IMR-90 (cell line): ENCODE measurements at places on chromosomes 11 and 22. TPM values are rescaled to one million over a fixed set of nuclear protein-coding genes. Genes with fewer than 3 reads are reported as not detected.
A peak's percentile ranks its signal among the peaks of the same experiment; 100 is the strongest.

The NCF4 gene
- polyA plus RNA-seq = not detected in 2 replicates

- DNase-seq = no peak
Observed at GRCh38 chr11:72525466-72525865, 91.1 kb upstream of the CLPB start.

The SHANK2 gene
- polyA plus RNA-seq = 2.2 and 2.8 TPM in 2 replicates

- DNase-seq = no peak
Observed at GRCh38 chr11:71490044-71490730, 36.9 kb upstream of the KRTAP5-7 start.

- no peak for DNase-seq
Observed at GRCh38 chr22:48244388-48245195, 1482.1 kb downstream of the TBC1D22A start.

- DNase-seq = no peak
Observed at GRCh38 chr22:25123677-25124076, 76.0 kb upstream of the CRYBB3 start.

- DNase-seq = no peak
Observed at GRCh38 chr11:130826572-130826971, 89.7 kb downstream of the SNX19 start.

GRCh38 chr11:34830035-34830434 is 86.1 kb downstream of the APIP start:
- no peak for DNase-seq

The SIAE gene
- polyA plus RNA-seq = 11.3 and 12.0 TPM in 2 replicates

DNA sequence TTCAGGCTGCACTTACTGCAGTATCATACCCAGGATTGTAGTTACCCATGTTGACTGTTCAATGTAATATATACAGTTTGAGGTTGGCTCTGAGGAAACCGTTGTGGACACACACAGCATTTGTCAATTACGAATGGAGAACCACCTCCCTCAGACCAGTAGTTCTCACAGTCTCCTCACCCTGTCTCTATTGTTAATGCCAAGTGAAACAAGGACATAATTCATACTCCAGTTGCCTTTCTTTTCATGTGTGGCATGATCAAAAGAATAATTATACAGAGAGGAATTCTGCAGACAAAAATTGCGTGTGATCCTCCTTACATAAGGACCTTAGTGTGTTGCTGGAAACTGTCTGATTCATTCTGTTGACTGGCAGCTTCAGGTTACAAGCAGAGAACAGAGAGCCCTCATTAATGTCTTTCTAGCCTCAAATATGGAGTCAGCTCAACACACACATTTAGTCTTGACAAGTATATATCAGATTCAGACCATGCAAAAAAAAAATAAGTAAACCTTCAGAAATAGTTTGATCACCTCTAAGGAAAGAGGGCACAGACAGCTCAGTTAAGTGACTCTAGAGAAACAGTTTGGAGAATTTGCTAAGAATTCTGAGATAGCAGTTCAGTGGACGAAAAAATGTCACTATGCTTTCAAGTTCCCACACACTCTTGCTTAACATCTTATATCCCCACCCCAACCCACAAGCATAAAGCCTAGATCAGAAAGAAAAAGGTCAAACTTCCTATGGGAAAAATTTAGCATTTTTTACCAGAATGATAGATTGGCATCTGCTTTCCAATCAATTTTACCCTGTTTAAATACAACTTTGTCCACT is 96.1 kb downstream of the MAML2 start:
- DNase-seq = peak; percentile 83

The GAL3ST3 gene
- 0.19 TPM in 2 replicates for polyA plus RNA-seq

DNA sequence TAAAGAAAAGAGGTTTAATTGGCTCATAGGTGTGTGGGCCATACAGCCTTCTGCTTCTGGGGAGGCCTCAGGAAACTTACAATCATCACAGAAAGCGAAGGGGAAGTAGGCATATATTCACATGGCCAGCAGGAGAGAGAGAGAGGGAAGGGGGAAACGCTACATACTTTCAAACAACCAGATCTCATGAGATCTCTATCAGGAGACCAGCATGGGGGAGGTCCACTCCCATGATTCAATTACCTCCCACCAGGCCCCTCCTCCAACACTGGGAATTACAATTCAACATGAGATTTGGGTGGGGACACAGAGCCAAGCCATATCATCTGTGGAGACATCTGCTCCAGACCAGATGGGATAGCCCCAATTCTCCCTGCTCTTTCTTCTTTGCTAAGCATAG is 866.0 kb downstream of the BRD1 start:
- DNase-seq = no peak

DNA sequence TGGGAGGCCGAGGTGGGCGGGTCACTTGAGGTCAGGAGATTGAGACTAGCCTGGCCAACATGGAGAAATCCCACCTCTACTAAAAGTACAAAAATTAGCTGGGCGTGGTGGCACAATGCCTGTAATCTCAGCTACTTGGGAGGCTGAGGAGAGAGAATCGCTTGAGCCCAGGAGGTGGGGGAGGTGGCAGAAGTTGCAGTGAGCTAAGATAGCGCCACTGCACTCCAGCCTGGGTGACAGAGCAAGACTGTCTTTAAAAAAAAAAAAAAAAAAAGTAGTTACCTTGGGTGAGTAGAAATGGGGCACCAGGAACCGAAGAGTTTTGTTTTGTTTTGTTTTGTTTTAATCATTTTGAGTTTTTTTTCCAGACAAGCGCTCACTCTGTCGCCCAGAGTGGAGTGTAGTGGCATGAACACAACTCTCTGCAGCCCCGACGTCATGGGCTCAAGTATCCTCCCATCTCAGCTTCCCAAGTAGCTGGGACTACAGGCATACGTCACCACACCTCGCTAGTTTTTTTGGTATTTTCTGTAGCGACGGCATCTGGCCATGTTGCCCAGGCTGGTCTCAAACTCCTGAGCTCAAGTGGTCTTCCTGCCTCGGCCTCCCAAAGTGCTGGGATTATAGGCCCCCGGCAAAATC is 15.8 kb downstream of the THAP12 start:
- no peak for DNase-seq

DNA sequence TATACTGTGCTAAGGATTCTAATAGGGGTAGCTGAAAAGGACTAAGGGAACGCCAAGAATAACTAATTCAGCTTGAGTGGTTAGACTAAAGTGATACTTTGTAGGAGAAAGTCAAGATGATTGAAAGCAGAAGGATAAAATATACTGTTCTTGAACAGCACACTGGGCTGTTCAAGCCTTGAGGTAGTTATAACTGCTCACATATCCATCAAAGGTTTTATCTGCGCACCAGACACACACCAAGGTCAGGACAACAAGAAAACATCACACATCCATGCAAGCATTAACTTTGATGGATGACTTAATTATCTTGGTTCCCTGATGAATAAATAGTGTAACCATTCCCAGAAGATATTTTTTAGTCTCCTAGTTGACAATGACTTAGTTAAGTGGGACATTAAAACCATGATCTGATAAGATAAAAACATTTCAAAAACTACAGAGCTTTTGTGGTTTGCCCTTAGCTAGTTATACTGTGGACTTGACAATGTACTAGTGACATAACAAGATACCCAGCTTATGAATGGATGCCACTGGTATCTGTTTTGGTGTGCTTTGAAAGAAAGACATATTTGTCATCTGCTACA is 728.9 kb downstream of the JRKL start:
- DNase-seq = no peak

DNA sequence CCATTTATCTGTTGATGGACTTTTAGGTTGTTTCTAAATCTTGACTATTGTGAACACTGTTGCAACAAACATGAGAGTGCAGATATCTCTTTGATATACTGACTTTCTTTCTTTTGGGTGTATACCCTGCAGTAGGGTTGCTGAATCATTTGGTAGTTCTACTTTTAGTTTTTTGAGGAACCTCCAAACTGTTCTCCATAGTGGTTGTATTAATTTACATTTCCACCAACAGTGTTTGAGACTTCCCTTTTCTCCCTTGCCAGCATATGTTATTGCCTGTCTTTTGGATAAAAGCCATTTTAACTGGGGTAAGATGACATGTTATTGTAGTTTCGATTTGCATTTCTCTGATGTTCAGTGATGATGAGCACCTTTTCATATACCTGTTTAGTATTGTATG is 330.0 kb downstream of the DDX10 start:
- DNase-seq = no peak

The OR10W1 gene
- polyA plus RNA-seq = not detected in 2 replicates

- DNase-seq = no peak
Observed at GRCh38 chr22:44491269-44492035, 6.6 kb downstream of the RTL6 start.

DNA sequence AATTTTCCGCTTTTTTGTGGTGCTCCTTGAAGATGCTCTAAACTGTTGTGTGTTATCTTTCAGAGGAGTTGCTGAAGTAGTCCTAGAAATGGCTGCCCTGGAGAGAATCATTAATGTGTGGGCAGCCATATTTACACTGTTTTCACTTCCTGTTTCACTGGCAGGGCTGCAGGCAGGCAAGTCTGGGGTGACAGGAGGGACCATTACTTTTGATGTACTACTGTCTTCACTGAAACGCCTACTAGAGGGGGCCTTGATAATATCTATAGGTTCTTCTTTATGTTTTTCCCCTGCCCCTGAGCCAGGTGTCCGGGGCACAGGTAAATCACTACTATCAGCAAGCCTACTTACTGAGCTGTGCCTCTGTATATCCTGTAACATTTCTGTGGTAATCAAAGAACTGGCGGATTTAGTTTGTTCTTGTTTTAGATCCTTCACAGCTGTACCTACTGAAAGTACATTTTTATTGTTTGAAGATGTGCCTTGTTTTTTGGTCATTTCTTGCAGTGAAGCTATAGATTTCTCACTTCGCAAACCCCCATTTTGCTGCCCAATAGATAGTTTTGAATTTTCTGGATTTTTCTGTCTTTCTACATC is 39.7 kb downstream of the ACAT1 start:
- no peak for DNase-seq

The CCDC34 gene
- 4.0 and 4.5 TPM in 2 replicates for polyA plus RNA-seq

DNA sequence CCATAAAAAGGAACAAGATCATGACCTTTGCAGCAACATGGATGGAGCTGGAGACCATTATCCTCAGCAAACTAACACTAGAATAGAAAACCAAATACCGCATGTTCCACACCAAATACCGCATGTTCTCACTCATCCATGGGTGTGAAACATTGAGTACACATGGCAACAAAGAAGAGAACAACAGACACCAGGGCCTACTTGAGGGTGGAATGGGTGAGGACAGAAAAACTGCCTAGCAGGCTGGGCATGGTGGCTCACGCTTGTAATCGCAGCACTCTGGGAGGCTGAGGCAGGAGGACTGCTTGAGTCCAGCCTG is 12.3 kb downstream of the EHD1 start:
- DNase-seq = no peak

DNA sequence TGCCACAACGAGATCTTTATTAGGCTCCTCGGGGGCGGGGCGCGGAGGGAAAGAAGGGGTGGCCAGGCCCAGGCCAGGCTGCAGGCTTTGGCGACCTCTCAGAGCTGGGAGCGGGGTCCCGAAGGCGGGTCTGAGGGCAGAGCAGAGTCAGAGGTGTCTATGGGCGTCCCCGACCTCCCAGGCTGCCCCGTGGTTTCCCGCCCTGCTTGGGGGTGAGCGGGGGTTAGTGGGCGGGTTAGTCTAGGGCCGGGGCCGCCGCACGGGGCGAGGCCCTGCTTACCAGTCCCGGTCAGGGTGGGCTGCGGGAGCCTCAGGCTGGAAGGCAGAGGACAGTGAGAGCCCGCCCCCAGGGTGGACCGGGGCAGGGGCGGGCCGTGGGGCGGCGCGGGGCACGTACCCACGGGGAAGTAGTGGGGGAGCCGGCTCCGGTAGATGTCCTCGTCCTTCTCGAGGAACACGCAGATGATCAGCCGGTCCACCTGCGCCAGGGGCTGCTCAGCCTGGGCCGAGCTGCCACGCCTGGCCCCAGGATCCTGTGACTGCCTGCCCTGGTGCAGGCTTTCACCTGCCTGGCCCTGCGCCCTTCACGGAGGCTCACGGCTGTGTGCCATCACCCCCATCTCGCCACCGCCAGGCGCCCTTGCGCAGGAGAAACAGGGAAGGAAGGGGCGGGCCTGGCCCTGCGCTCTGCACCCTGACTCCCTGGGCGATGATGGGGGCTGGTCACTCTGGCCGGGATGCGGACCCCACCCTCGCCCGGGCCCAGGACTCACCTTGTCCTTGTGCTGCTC is 12.5 kb downstream of the OTUB1 start:
- DNase-seq = no peak

DNA sequence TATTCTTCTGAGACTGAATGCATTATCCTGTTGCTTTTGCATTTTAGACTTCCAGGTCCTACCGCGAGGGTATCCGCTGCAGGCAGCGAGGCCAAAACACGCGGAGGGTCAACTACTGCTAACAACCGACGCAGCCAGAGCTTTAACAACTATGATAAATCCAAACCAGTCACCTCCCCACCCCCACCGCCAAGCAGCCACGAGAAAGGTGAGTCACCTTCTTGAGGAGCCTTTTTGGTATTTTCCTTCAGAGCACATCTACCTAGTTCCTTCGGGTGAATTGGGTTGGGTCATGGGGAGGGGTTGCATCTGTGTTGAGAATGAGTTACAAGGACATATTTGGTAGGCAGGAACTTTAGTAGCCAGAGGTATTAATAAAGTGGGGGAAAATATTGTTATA is 179.8 kb downstream of the NAV2 start:
- no peak for DNase-seq

- peak; percentile 59 for DNase-seq
Observed at GRCh38 chr11:64000026-64000739, 13.9 kb downstream of the OTUB1 start.

GRCh38 chr11:110894224-110894623 is 182.0 kb upstream of the ARHGAP20 start:
- no peak for DNase-seq

The C11orf91 gene
- polyA plus RNA-seq = 0.10 TPM in 1 of 2 replicates, not detected in the other

DNA sequence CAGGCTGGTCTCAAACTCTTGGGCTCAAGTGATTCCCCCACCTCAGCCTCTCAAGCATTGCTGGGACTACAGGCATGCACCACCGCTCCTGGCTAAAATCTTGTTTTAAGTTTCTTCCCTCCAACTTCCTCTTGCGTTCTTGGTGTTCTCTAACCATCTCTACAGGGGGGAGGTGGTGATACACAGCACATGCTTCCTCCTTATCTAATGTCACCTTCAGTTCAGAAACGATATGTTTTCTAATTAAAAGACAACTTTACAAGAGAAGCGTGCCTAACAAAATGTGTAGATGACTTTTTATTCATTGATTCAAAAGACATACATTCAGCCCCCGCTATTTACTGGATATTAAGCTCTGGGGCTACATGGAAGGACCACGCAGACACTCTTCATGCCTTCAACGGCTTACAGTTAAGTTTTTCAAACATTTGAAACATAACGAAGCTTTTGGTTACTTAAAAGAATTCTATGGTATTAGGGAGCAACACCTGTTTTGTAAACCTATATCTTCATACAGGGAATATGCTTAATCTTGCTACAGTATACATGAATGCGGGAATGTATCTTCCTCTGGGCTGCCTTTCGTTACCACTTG is 933 bp upstream of the DLAT start:
- DNase-seq = no peak
